Substantia nigra (tissue), 51 donors: ENCODE measurements at places on chromosomes 7 and 10.

GRCh38 chr7:101189109-101189508 lies 9.0 kb upstream of the NAT16 start:
- no peak for DNase-seq

- no peak for DNase-seq
Measured at GRCh38 chr10:108204528-108205305, 1040.2 kb upstream of the SORCS1 start.

DNA sequence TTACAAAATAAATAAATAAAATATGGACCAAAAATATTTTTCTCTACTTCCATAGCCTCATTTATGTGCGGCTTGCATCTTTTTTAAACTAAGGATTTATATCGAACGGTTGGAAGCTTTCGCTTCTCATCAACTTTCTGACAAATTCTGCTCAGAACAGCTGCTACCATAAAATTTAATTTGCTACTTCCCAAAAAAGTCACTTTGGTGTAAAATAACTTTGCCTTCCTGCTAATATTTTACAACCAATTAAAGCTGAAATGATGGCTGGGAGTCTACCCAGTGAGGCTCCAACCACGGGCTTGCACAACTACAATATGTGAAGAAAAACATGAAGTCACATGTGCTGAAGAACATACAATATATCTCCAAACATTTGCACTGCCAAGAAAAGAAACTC lies 253.1 kb upstream of the NEBL start:
- no peak for DNase-seq

GRCh38 chr10:5094265-5095205 lies at the start of gene AKR1C3:
Gene AKR1C3, plus strand, starts transcription at chr10:5094414. Its CDS starts 31 bp downstream, at chr10:5094445.
- peak; percentile 3 for DNase-seq

- DNase-seq: peak; percentile 34
Measured at GRCh38 chr10:110919971-110920881, 822 bp downstream of the SHOC2 start.

GRCh38 chr7:85392326-85392725 lies 205.5 kb upstream of the SEMA3D start:
- DNase-seq: no peak

DNA sequence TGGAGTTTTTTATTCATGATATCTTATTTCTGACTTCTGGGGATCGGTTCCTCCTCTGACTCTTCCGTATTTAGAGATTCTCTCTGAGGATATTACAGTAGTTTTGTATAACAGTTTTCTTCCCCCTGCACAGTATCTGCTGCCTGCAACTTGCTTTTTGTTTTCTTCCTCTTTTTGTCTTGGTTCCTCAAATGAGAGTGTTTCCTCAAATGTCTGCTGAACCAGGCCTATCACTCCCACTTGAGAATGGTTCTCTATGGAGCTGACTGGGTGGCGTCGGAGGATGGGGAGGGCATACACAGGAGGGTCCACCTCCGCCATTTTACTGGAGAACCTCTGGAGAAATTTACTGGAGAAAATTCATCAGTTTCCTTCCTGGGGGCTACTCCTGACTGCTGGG lies 27.7 kb downstream of the ARHGAP22 start:
- no peak for DNase-seq

DNA sequence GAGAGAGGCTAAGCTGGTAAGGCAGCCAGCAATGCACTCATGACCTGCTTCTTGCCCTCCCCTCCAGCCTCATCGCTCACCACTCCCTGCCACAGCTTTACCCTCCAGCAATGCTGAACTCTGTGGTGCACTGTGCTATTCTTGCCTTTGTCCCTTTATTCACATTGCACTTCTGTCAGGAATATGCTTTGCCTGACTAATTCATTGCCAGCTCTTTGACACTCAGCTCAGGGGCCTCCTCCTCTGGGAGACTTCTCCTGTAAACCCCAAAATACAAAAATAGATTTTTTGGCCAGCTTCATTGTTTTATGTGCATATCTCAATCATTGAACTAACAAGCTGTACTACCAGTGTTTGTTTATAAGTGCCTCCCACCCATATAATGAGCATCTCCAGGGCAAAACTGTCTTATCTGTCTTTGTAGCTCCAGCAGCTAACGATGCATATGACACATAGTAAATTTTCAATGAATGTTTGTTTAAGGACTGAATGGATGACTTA lies 8.2 kb downstream of the CNNM1 start:
- no peak for DNase-seq

DNA sequence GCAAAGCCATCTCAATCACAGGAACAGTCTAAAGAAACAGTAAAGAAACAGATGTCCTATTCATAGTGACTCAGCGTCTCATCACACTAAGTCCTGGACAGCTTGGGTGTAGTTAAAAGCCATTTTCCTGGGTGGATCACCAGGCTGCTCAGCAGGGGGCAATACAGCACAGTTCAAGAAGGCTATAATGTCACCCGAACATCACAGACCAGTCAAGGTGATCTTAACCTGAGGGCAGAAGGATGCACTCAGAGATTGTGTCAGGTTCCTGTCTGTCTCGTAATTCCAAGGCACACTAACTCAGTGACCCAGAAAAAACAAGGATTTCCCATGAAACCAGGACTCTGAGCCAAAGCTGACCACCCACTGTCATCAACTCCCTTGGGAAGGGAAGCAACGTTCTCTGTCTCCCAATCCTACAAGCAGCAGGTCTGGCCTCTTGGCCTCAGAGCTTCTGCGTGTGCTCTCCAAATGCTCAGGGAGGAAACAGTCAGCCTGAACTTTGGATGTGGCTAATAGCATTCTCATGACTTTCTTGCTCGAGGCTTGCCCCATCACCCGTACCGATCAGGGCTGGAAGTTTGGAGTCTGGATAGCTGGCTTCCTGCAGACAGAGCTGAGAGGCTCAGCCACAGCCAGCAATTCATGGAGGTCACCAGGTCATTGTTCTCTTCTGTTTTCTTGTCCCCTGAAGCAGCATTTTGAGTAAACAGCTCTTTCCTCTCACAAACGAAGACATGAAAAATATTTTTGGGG lies 90.4 kb upstream of the FAM171A1 start:
- DNase-seq: no peak

DNA sequence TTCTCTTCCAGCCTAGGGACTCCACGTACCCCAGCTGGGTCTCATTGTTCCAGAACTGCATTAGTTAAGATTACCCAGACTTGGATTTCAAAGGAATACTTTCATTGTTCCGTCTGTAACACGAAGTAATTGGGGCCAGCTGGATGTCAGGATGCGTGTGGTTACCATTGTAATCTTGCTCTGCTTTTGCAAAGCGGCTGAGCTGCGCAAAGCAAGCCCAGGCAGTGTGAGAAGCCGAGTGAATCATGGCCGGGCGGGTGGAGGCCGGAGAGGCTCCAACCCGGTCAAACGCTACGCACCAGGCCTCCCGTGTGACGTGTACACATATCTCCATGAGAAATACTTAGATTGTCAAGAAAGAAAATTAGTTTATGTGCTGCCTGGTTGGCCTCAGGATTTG lies 21.0 kb downstream of the LRRC17 start:
- DNase-seq: no peak

DNA sequence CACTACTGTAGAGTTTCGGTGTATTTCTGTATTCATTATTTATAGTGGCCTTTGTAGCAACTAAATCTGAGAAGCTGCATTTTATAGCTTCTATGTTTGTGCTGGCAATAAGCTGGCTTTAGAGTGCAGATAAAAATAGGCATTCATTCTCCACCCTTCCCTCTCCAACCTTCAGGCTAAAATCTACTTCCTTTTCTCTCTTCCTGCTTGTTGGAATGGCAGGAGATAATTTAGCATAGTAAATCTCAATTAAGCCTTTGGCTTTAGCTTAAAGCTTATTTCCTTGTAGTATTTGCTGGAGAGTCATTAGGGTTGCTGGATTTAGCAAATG lies 58.5 kb downstream of the CPVL start:
- no peak for DNase-seq

GRCh38 chr7:111357691-111358090 lies 204.6 kb downstream of the IMMP2L start:
- no peak for DNase-seq

DNA sequence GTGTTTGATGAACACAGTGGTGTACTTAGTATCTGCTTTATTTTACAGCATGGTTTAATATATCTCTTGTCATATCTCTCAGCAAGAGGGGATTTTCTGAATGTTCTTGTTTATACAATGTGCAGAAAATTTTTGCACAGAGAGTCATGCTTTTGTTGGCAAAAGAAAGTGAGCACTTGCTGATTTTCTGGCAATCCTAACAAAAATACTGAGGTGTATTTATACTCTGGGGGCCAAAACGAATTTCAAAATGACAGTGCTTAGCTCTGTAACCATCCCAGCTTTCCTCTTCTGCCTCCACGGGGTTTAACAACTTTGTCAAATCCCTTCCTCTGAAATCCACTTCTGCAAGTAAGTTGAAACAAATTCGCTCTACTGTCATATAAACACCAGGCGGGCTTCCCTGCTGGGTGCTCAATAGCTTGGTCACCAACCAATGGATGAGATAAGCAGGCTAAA lies 169.2 kb downstream of the NOC3L start:
- DNase-seq: no peak

- no peak for DNase-seq
Measured at GRCh38 chr10:86372784-86373239, 6.2 kb upstream of the GRID1 start.

- DNase-seq: no peak
Measured at GRCh38 chr10:32882076-32882475, 76.0 kb downstream of the ITGB1 start.

DNA sequence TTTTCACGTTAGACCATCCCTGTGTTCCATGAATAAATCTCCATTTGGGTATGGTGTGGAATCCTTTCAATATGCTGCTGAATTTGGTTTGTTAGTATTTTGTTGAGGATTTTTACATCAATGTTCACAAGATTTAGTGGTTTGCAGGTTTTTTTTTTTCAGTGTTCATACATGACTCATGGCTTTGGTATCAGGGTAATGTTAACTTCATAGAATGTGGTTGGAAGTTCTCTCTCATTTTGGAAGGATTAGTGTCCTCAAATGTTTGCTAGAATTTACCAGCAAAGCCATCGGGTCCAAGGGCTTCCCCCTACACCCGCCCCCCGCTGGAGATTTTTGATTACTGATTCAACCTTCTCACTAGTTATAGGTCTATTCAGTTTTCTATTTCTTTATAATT lies 398.0 kb downstream of the NXPH1 start:
- no peak for DNase-seq

DNA sequence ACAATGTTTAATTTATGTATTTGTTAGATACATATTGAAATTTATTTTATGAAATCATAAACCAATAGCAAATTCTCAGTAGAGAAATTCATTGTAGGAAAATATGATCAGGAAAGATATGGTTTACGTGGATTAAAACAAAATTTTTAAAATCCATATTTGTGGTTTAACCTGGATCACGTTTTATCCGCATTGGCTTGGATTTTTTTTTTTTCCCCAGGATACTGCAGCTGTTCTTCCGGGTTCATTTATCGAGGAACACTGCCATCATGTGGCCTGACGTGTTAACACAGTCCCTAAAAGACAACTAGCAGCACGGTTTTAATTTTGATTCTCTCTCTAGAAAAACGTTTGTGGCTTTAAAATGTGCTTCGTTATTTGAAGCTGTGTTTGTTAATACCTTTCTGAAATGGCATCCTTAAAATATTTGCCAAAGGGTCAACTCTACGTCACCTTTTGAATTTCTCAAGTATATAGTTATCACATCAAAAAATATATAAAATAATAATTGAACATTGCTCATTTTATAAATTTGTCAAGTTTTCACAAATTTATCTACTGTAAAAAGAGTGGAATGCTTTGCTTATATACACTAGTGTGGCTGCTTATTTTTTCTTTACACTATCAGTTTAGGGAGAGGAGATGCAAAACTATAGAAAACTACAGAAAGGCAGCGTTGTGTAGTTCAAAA lies 8.7 kb upstream of the ASB4 start:
- no peak for DNase-seq

DNA sequence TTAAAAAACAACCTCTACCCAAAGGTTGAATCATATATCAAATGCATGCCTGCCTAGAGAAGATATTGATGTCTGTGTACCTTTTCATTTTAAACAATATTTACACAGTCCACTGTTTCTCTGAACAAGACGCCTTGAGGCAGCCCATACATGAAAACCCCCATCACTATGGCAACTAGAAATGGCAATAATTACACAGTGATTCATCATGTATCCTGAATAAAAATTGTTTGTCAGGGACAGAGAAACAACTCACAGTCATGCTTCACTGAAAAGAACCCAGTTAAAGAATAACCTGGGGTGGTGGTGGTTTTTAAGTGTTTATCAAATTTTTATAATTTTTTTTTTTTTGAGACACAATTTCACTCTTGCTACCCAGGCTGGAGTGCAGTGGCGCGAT lies 19.7 kb downstream of the DNAJC12 start:
- no peak for DNase-seq

- DNase-seq: peak; percentile 86
Measured at GRCh38 chr10:123994417-123995081, 98.8 kb downstream of the CHST15 start.

- DNase-seq: no peak
Measured at GRCh38 chr7:17506095-17506494, 207.6 kb downstream of the AHR start.

- no peak for DNase-seq
Measured at GRCh38 chr10:47152861-47153349, 147.1 kb upstream of the GDF10 start.

- no peak for DNase-seq
Measured at GRCh38 chr7:103130901-103131624, 17.8 kb downstream of the NAPEPLD start.
